NCI-H460 (cell line): ENCODE measurements at places on chromosomes 2 and 18.

GRCh38 chr2:65049010-65049639 lies 7.1 kb upstream of the CEP68 start:
- DNase-seq, result no peak

DNA sequence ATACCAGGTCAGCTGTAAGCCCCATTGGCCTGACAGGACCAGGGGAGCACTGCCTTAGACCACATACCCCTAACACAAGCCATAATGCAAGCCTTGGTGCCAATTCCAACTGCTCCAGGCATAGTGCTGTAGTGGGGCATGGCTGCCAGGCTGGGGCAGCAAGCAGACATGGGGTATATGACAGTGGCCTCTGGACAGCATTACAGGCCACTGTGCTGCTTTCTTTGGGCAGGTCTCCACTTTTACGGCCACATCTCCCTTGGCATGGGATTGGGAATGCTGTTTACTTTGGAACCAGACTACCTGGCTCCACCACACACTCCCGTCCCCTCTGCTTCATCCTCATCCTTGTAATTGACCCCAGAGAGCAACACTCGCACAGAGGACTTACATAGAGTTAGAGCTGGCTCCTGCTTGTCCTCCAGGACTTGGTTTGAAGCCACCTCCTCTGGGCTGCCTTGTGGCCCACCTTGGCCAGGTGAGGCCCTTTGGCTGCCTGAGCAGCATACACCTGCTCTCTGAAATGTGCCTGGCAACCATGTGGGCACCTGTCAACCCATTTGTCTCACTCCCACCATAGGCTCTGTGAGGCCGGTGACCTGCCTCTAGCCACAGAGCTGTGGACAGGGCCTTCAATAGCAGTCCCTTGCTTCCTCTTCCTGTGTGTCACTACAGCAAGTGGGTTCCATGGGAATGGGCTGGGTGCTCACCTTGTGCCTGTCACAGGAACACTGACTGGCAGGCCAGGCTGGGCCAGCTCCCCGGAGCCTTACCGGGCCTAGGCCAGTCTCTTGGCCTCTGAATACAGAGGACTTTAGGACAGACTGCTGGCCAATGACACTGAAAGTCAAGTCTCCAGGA lies 262.6 kb upstream of the HS6ST1 start:
- DNase-seq, result no peak

GRCh38 chr2:61807036-61807757 lies 46.7 kb downstream of the FAM161A start:
- DNase-seq, result no peak

DNA sequence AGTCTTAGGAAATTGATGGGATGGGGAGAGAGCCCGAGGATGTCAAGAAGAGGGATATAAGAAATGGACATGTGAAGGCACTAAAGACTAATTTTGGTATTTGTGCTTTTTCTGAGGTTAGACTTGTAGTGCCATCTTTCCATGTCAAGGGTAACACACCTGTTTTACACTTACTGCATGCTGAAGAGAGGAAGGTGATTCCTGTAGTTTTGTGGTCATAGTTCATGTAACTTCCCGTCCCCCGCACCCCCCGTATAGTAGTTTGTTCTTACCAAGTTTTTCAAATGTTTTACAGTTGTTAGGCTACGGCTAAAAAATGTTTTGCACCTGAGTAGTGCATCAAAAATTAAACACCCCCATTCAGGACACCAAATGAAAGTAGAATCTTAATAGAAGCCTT lies 73.8 kb downstream of the CLIP4 start:
- DNase-seq, result no peak

DNA sequence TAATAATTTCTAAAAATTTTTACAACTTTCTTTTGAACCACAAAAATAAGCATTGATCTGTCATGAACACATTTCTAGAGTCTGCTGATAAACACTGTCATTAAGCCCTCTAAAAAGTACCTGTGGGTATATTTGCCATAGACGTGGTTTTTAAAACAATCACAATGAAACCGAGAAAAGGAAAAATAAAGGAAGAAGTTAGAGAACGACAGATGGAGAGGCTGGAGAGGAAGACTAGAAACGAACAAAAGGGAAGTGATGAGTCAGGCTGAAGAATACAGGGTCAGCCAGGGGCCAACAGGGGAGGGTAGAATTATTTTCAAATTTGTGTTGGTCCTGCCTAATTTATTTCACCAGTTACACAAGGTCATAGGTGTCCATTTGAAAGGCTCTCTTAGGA lies 62.0 kb downstream of the MYL12B start:
- DNase-seq, result no peak

DNA sequence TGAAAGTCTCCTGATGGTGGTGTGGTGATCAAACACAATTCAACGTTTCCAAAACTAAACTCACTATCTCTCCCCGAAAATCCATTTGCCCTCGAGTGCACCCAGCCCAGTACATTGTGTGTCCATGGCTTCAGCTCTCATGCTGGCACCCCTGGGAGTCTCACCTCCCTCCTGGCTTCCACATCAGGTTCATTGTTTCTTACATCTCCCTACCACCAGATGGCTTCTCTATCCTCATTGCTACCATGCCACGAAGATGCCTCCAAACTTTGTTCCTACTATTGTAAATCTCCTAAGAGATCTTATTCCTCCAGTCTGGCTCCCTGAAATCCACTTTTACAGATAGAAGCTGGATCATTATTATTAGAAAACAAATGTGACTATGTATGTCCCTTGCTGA lies 197.0 kb downstream of the MYT1L start:
- no peak for DNase-seq

DNA sequence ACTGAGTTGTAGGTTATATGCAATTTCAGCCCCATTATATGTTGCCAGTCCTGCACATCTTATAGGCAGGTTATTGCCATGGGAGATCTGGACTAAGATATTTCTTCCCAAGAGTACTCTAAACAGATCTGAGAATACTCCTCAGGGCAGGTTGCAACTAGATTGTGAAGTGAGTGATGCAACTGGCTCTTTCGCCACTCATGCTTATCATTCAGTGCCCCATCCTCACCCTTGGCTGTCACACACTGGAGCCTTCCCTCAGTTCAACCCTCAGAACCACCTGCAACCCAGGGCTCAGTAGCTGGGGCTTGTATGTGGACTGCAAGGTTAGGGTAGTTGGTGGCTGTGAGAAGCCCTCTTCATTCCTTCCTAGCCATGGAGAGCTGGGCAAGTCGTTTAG lies 14.1 kb downstream of the MERTK start:
- no peak for DNase-seq

GRCh38 chr18:48589797-48590519 lies 51.1 kb downstream of the CTIF start:
- DNase-seq, result no peak
